ENCODE measurements at places on chromosomes 2 and 18. TPM values are rescaled to one million over a fixed set of nuclear protein-coding genes. Genes with fewer than 3 reads are reported as not detected.

Gene DNAJC5G
- total RNA-seq = not detected

Gene FLACC1
- 2.1 TPM for total RNA-seq

Gene SLC9A4
- total RNA-seq = 0.32 TPM

Gene HOXD4
- total RNA-seq = 4.7 TPM

Gene PDE11A
- 3.2 TPM for total RNA-seq

Gene APOB
- 0.55 TPM for total RNA-seq

Gene SAG
- total RNA-seq = not detected

Gene NEB
- total RNA-seq = 0.82 TPM

Gene IL36A
- total RNA-seq = not detected

- DNase-seq = no peak
Observed at GRCh38 chr18:23612434-23613090, 26.3 kb upstream of the NPC1 start.

- DNase-seq = no peak
Observed at GRCh38 chr2:120471166-120471565, 125.2 kb downstream of the INHBB start.

- peak; percentile 8 for DNase-seq
Observed at GRCh38 chr2:221203125-221203524, 369.0 kb downstream of the EPHA4 start.

DNA sequence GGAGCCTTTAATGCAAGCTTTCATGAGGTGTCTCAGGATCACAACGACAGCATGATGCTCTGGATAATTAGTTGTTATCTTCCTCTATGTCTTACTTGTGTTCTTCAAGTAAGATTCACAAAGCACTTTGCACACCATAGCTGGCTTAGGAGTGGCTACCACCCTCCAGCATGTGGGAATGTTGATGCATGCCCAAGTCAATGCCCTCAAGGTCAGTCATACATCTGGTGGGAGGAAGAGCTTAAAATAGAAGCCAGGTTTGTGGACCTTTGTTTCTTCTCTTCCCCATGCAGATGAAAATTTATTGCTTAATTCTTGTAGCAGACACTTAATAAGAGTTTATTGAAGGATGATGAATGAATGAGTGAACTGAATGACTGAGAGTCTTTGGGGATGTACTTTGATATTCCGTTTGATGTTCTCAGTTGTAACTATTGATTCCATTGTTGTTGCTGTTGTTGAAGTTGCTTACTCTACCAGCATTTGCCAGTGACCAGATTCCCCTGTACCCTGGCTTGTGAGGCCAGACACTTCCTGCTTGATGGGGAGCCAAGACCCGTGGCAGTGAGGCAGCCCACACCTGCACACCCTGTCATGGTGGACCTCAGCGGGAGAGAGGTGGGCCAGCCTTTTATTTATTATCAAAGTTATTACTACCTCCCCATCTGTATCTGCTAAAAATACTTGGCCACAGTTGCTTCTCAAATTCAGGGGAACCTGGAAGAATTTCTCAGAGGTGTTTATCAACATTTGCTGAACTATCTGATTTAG lies 137.8 kb downstream of the LAMA3 start:
- DNase-seq = no peak

DNA sequence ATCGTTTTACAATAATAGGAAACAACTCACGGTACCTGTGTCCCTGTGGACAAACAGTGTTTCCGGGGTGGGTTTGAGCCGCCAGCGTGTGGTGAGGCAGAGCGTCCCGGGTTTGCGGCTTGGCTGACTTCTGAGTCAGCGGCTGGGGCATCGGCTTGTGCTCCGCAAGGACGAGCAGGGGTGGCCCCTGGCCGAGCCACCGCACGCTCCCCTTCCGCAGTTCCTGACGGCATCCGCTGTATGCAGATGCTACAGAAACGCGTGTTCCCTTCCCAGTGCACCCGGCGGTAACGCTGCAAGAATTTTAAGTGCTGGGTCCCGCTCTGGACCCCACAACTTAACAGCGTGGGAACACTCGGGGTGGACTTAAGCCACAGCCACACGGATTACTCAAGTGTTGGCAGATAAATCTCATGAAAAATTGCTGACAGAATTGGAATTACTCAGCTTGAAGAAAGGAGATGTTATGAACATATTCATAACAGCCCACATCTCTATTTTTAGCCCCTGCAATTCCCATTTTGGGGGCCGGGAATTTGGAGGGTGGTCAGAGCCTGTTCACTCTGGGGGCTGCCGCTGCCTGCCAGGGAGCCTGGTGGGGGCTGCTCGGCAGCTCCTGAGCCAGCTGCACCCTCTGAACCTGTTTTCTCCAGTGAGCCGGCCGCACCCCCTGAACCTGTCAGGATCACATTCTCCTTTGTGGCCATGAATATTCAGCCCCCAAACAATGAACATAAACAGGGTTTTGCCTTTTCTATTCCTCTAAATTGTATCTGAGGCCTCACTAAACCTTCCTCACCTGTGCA lies 12.6 kb upstream of the KCNG2 start:
- DNase-seq = peak; percentile 49

- DNase-seq = peak; percentile 62
Observed at GRCh38 chr2:8803658-8804379, 33.6 kb downstream of the KIDINS220 start.

DNA sequence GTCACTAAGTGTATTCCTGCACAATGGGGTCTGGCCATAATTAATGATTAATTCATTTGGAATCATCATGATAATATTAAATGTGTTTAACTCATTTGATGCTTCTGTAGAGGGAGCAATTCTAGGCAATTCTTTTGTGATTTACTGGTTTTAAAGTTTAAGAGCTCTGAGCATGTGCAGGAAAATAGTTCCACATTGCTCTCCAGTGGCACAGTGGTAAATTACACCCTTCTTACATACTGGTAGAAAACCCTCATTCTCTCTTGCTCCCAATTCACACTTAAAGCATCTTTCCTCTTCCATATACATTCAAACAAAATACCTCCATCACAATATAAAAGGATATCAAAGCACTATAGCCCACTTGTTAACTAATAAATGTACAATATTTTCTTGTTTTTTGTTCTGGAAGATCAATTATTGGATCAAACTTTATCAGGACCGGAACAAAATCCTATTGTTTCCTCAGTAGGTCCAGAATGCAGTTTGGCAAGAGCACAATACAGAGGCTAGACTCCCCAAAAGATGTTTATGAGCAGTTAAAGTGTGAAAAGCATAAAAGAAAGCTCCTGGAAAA lies 844.3 kb downstream of the MBD2 start:
- no peak for DNase-seq

DNA sequence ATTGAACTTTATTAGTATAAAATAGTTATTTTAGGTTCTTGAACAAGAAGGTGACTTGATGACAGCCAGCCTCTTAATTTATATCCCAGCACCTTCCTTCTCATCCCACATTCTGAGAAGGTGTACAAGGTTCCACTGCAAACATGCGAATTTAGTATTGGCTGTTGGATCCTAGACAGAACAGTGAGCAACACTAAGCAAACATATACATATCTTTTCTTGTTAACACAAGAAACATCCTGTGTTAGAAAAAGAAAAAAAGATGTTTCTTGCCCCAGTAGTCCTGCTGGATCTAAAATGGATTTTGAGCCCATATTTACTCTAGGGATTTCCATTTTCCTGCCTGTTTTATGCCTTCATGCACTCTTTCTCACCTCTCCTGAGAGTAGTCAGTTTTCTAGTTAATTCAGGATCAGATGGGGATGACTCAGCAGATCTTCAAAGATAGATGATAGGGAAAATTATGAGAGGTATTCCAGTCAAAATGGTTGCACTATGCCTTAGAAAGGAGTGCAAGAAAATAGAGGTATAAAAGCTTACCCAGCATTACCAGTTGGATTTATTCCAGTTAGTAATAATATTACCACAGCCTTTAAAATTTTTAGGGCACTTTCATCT lies 336.5 kb downstream of the MEIS1 start:
- no peak for DNase-seq

DNA sequence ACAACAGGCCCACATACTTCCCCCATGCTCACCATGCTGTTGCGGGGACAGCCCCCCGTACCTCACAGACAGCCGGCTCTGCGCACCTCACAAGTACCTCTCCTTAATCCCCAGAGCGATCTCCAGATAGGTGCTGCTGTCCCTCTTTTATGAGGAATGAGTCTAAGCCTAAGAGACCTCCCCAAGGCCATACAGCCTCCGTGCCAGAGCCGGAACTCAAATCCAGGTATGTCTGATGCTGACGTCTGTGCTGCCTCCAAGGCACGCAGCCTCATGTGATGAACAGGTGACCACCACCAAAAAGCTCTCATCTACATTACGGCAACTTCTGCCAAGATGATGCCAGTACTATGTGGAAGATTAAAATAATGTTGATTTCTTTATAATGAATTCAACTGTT lies 85.2 kb downstream of the EIPR1 start:
- no peak for DNase-seq

- DNase-seq = no peak
Observed at GRCh38 chr2:236321415-236321814, 57.2 kb upstream of the ASB18 start.

DNA sequence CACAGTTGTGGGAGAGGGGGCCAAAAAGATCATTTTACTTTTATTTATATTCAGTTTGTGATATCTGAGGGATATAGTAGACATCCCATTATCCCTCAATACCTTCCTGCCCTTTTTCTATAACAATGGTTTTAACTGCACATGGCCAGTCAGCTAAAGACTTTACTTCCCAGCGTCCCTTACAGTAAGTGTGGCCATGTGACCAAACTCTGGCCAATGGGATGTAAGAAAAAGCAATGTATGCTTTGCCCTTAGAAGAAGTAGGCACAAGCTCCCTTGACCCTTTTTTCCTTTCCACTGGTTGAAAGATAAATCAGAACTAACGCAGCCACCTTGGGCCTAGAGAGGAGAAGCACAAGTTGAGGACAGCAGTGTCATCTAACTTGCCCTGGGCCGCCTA lies 44.6 kb upstream of the LRPPRC start:
- no peak for DNase-seq

DNA sequence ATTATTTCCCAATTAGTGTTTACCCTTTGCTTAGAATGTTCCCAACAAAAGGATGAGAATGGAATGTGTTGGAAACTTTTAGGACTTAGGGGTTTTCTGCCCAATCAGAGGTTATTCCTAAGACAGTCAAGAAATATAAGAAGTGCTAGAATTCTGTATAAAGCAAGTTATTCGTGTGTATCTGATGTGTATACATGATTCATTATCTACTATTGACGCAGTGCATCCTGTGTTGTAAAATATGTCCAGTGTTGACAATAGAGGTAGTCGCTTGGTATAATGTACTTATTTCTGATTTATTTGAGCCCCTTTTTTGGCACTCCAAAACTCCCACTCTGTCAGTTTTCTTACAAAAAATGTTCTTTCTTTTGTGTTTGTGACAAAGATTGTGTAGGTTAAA lies 881 bp downstream of the PIKFYVE start:
- no peak for DNase-seq

GRCh38 chr2:196205011-196205766 lies 33.8 kb upstream of the STK17B start:
- DNase-seq = no peak

DNA sequence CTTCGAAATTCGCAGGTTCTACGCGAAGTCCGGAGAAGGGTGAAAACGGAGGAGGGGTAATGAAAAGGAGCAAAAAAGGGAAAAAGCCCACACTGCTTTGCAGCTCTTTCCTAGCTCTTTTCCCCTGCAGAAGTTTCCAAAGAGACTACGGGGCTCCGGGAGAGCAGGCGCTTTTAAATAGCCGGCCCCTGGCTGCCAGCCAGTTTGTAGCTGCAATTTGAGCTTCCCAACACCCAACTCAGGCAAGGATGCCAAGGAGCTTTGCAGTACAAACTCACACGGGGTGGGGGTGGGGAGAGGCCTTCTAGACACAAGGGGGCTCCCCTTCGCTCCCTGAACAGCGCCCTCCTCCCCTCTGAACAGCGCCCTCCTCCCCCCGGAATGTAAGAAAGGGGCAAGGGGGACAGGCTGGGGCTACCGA lies at the start of gene IGFBP5:
IGFBP5 (minus strand) TSS at position 149 of the 421 bp plus-strand sequence. CDS start 774 bp downstream, outside the sequence.
- peak; percentile 65 for DNase-seq

DNA sequence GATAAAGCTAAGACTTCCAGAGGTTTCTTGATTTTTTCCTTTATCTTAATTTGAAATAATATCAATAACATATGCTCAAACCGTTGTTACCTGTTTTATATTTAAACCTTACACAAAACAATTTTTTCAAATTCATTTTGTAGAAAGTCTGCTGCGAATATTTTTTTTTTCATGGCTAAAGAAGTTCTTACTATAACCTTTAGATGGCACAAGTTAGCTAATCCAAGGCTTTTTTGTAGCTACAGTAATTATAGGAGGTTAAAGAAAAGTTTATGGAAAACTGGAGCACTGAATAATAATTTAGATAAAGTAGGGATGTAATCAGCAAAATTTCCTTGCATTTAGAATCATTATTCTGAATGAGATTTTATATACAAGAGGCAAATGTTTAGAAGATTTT lies 78.0 kb upstream of the PNPT1 start:
- DNase-seq = no peak

DNA sequence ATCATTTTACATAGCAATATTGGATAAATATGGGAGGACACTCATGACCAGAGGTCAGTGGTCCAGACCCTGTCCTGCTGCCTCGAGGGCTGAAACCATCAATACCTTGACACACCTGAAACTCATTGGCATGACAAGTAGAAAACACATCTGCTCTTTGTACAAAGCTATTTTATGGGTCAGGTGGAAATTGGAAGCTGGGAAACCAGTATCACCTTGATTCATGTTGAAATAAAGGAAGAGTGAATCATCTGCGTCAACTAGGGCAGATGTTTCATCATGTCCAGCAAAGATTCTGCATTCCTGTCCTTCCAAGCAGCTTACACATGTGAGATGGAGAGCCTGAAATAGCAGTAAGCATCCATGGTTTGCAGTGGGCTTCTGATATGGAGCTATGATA lies 80.0 kb upstream of the ERBB4 start:
- DNase-seq = no peak

- peak; percentile 60 for DNase-seq
Observed at GRCh38 chr2:64400733-64401528, 53.0 kb upstream of the LGALSL start.

DNA sequence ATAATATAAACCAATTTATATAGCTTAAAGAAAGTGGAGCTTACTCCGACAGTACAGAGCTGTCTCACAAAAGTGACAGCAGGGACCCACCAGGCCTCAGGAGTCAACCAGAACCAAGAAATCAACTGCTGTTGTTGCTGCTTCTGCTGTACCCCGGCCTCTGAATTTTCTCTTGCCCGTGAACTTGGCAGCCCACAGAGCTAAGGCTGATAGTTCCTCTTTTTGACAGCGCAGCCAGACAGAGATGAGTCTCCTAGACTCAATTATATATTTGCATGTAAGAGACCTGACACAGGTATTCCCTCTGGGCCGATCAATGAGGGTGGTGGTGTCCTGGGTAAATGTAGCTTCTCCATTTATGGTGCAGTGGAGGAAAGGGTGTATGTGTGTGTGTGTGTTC lies 109.4 kb downstream of the KCTD1 start:
- DNase-seq = no peak

GRCh38 chr2:238259061-238260020 lies 19.5 kb upstream of the HES6 start:
- no peak for DNase-seq

Measured in mucosa of descending colon (tissue), 3 donors.